ENCODE measurements at places on chromosomes 13 and 19.

- DNase-seq: peak; percentile 44
Observed at GRCh38 chr19:41341669-41342490, 11.8 kb downstream of the TGFB1 start.

- DNase-seq: no peak
Observed at GRCh38 chr19:10096615-10096963, 5.9 kb downstream of the ANGPTL6 start.

DNA sequence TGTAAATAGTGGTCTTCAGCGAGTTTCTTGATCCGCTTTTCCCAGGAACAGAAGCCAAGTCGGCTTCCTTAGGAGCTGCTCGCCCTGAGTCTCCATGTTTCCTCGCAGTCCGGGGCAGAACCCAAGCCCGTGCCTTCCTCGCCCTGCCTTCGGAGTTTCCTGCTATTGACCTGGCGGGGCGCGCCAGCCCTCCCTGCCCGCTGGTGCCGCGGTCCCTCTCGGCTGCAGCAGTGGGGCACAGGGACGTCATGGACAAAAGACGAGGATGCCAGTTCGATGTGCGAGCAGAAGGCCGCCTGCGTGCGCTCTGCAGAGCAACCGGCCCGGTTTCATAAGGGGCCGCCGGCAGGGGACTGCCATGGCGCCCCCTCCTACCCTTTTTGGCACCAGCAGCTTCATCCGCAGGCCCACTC lies 156.6 kb downstream of the TM9SF2 start:
- peak; percentile 21 for DNase-seq

GRCh38 chr13:40274103-40274502 lies 392.3 kb downstream of the FOXO1 start:
- DNase-seq: no peak

GRCh38 chr19:6204866-6205723 lies 69.6 kb downstream of the ACSBG2 start:
- DNase-seq: no peak

GRCh38 chr19:42278452-42279154 lies 9.6 kb downstream of the CIC start:
- DNase-seq: no peak

GRCh38 chr19:16506961-16507360 lies 10.8 kb downstream of the C19orf44 start:
- DNase-seq: no peak

- no peak for DNase-seq
Observed at GRCh38 chr13:35703061-35703460, 226.6 kb upstream of the MAB21L1 start.

GRCh38 chr19:29875931-29876330 lies 64.1 kb downstream of the CCNE1 start:
- DNase-seq: no peak

DNA sequence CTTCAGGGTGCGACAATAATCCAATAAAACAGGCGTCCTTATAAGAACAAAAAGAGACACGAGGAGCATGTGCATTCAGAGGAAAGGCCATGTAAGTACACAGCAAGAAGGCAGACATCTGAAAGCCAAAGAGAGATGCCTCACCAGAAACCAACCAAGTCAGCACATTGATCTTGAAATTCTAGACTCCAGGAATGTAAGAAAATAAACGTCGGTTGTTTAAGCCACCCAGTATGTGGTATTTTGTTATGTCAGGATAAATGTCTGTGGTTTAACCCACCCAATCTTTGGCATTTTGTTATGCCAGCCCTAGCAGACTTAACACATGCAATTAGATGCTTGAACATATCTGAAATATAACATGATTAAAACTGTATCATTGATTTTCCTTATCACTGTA lies 452.0 kb downstream of the SLITRK6 start:
- no peak for DNase-seq

DNA sequence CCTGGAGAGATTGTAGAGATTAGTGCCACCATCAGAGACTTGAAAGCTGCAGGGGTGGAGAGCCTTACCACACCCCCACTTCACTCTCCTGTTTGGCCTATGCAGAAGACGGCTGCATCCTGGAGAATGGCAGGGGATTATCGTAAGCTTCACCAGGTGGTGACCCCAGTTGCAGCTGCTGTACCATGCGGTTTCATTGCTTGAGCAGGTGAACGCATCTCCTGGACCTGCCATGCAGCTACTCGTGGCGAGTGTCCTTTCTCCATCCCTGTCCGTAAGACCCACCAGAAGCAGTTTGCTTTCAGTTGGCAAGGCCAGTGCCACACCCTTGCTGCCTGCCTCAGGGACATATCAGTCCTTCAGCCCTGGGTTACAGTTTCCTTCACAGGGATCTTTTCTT lies 21.2 kb downstream of the PPP5C start:
- DNase-seq: no peak

GRCh38 chr19:12092956-12093355 lies 28.4 kb downstream of the ZNF844 start:
- no peak for DNase-seq

DNA sequence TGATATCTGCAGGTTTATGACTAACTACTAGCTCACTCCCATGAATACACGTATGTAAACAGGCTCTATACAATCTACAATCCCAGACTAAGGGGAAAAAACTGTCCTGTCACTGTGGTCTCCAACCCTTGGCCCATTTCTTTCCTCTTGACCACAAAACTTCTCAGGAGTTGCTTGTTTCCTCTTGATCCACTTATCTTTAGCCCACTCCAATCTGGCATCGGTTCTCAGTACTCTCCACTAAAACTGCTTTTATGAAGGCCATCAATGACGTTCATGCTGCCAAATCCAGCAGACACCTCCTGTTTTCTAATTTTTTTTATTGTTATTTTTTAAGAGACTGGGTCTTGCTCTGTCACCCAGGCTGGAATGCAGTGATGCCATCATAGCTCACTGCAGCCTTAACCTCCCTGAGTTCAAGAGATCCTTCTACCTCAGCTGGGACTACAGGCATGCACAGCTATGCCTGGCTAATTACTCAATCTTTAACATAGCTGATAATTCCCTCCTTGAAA lies 31.9 kb upstream of the USPL1 start:
- DNase-seq: no peak

DNA sequence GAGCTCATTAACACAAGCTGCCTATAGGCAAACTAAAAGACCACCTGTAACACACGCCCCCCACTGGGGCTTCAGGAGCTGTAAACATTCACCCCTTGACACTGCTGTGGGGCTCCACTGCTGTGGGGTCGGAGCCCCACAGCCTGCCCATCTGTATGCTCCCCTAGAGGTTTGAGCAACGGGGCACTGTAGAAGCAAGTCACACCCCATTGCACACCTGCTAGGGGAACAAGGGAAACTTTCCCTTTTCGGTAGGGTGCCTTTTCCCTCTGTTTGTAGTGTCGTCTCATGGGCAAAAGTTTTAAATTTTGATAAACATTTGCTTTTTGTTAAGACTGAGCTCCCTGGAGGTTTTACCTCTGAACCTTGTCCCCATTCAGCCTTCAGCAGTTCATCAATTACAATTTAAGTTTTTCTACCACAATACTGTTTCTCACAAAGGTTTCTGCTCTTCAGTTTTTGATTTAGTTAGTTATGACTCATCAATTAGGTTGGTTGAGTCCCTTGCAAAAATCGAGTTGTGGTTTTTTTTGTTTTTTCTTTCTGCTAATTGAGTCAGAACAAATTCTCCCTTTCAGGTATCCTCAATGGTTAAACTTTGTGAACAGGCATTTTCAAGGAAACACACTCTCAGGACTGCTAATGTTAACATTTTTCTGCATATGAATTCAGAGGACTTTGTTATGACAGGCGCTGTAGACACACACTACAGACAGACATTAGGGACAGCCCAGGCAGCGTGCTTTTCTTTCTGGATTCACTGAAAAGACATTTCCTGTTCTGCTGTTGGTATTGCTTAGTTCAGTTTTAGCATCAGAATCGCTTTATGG lies 35.1 kb downstream of the ZNF433 start:
- DNase-seq: no peak

DNA sequence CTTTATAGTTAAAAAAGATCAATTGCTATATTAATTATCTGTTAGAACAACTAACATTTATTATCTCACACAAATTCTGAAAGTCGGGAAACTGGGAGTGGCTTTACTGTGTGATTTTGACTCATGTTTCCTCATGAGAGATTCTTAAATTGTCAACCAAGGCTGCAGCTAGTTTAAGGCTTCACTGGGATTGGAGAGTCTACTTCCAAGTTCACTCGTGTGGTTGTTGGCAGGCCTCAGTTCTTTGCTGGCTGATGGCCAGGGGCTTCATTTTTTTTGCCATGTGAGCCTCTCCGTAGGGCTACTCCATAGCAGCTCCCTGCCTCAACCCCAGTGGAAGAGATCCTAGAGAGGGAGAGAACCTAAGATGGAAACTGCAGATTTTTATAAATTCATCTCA lies 24.5 kb upstream of the LPAR6 start:
- no peak for DNase-seq

DNA sequence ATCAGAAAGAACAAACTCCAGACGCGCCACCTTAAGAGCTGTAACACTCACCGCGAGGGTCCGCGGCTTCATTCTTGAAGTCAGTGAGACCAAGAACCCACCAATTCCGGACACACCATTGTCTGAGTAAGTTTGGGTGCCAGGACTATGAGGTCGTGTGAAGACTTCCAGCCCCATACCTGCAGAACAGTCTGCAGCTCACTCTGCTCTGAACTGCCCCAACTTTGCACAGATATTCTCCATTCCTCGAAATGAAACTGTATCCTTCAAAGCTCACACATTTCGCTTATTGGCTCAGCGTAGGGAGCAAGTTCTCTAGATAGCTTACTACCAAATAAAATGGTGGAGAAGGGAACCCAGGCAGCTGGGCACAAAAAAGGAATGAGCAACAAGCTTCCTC lies 2.6 kb upstream of the CYP4F2 start:
- no peak for DNase-seq

- DNase-seq: peak; percentile 46
Observed at GRCh38 chr19:14113762-14114414, 3.7 kb downstream of the PRKACA start.

DNA sequence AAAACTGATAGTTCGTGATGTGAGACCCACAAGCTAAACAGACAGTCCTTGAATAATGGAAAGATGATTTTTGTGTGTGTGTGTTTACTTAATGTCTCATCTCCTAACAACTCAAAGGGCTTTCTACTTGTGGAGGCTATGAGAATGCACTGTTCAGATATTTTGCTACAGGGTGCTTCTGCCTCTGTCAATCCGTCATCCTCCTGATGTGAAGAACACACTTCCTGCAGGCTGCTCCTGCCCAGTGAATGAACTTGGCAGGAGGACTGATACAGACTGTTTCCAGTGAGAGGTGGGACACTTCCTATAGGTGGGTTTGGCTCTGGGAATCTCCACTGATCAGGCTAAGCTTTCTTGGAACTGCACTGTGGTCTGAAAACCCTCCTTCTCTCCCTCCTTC lies 168.4 kb upstream of the STARD13 start:
- DNase-seq: no peak

GRCh38 chr19:31144075-31144870 lies 205.0 kb downstream of the TSHZ3 start:
- DNase-seq: no peak

- DNase-seq: peak; percentile 77
Observed at GRCh38 chr19:17394891-17395415, 957 bp upstream of the CCDC194 start.

DNA sequence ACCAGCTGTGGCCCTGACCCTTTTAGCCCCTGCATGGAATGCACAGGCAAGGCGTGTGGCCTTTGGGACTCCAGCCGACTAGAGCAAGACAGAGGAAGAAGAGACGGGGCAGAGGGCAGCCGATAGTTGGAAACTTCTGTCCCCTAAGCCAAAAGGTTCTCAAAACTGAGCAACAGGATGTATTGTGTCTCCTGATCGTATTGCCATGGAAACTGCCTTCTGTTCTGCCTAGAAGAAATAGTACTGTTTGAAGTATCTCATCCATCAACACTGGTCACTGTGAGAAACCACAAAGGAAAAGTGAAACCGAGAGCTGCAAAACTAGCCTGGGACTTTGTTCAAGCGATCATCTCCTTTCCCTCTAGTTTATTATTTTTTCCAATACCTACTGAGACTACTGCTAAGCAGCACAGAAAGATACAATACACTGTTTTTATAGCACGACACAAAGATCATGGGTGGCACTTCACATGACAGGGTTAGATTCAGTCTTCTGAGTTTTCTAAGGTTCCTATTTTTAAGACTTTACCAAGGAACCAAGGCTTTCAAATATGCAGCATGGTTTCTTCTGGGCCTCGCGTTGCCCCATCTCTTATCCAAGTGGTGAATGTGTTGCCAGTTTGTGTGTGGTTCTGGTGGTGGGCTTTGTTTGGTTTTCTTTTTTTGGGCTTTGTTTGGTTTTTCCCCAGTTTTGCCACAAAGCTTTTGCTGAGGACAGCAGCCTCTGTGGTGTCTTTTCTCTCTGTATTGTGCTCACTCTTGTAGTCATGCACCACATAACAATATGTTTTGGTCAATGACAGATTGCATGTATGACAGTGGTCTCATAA lies 49.3 kb upstream of the GPR183 start:
- peak; percentile 91 for DNase-seq

DNA sequence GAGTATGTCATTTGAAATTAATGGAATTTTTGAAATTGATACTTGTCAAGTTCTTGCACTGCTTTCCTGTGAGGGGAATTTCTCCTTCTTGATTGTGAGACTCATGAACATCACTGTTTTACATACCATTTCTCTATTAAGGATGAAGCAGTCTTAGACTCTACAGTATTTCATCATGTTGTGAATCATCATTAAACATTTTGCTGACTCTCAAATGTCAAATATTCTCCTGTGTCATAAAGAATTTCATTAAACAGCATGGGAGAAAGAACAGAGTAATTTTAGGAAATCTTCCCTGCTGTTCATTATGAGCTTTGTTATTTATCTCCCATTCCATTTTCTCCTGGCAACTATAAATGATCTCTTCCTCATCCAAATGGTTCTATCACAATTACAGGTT lies 729.0 kb downstream of the PCDH9 start:
- no peak for DNase-seq

DNA sequence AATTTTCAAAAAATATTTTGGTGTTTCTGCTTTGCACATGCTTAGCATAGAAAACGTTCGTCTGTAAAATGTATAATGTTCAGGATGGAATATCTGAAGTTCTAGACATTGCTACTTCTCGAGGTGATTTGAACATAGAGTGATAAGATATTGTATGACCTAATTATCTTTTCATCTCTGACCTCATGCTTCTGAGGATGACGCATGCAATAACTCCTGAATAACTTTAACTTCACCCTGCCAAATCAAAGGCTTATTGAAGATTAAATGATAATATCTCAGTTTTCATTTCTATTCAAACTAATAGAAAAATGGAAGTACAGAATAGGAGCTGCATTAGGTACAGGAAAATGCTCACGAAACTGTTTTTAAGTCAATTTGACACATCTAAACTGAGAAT lies 150.8 kb upstream of the ATXN8OS start:
- DNase-seq: no peak

DNA sequence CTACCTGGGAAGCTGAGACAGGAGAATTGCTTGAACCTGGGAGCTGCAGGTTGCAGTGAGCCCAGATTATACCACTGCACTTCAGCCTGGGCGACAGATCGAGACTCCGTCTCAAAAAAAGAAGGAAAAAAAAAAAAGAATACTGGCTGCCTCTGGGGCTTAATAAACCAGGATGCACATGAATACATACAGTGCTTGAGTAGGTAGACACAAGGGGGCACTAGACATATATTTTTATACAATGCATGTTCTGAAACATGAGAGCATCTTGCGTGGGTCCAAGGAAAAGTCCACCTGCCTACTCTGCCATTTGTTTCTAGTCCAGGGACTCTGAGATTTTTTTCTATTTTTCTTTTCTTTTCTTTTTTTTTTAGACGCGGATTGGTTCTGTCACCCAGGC lies 31.2 kb downstream of the KEAP1 start:
- DNase-seq: peak; percentile 50

Data from CD4-positive, alpha-beta T cell treated with Interleukin-12 subunit alpha and Interleukin-12 subunit beta, for 1 hour (primary cell).